ENCODE measurements at places on chromosomes 2 and 18. TPM values are rescaled to one million over a fixed set of nuclear protein-coding genes. Genes with fewer than 3 reads are reported as not detected.

The CAPN13 gene
- 0.44 TPM for total RNA-seq

- DNase-seq = no peak
These were observed 47.3 kb upstream of the C1D start for GRCh38 chr2:68110102-68110501.

The ZFP36L2 gene
- total RNA-seq = 72.1 TPM

DNA sequence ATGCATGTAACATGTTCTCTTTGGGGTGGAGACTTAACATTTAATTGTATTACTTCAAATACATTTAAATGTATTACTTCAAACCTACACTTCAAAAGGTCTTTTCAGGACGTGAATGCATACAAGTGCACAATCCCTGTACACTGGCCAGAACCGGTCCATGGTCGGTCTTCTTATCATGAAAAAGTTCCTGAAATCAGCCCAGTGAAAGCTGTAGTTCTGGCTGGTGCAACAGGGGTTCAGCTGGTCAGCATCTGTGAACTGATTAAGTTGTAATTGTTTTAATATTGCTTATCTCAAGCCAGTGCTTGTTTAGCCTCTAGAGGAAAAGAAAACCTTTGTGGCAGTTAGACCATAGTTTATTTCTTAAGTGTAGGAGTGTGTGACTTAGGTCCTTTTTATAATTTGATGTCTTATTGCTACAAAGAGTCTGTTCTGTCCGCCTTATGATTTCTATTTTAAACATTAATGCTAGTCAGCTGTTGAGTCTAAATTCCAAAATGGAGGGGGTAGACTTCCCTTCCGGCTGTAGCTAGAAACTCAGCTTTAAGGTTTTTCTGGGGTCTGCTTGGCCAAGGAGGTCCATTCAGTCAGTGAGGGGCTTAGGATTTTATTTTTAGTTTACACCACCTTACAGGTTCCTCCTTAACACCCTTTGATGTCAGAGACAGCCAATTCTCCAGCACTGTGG is 768 bp upstream of the CYBRD1 start:
- no peak for DNase-seq

GRCh38 chr2:131419441-131419840 is 55.5 kb upstream of the RAB6D start:
- DNase-seq = no peak

DNA sequence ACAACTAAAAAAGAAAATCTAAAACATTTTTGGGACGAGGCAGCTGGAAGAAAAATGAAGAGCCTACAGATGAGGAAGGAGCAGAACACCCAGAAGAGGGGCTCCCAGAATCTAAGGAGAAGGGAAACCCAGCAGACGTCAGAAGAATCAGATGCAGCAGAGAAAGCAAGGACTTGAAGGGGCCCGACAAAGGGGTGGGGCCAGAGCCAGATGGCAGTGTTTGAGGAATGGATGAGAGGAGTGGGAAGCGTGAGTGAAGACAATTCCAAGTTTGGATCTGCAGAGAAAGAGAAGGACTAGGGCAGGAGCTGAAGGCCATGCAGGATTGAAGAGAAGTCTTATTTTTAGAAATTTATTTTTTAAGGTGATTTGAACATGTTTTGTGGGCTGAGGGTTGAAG is 19.3 kb downstream of the PTMA start:
- DNase-seq = no peak

GRCh38 chr2:190636361-190636760 is 12.5 kb upstream of the NAB1 start:
- DNase-seq = no peak

- DNase-seq = no peak
These were observed 46.7 kb upstream of the STK17B start for GRCh38 chr2:196218106-196218505.

GRCh38 chr2:233079473-233079877 is 19.3 kb downstream of the INPP5D start:
- no peak for DNase-seq

The ATP6V1C2 gene
- total RNA-seq = not detected

- no peak for DNase-seq
These were observed 241.8 kb downstream of the CPS1 start for GRCh38 chr2:210798180-210798579.

DNA sequence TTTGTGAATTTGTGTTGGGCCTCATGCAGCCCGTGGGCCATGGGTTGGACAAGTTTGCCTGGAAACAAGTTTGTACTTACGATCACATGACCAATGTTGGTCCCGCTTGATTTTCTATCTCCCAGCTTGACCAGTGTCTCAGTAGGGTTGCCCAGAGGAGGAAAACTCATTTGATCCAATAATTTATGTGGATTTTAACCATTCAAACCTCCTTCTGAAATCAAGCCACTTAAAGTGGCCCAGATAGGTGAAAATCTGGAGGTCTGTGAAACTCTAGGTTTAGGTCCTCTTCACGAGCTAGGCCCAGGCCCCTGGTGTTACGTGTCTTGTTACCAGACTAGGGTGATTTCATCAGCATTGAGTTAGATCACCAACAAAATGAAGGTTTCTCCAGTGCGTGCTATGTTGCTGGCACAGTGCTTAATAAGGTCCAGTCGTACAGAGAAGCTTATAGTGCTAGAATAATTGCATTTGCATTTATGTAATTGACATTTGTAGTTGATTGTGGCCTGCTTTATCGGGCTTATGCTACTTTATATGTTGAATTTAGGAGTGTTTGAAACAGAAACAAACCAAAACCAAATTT is 4.4 kb downstream of the ACTR2 start:
- no peak for DNase-seq

The SULT6B1 gene
- total RNA-seq = not detected
